ENCODE measurements at places on chromosomes 6 and 20.

GRCh38 chr20:52494244-52494643 lies 302.7 kb upstream of the ZFP64 start:
- DNase-seq, result peak; percentile 91

GRCh38 chr20:25310921-25311728 lies 63.2 kb downstream of the PYGB start:
- no peak for DNase-seq

GRCh38 chr6:90953405-90954161 lies 366.7 kb upstream of the MAP3K7 start:
- DNase-seq, result no peak

DNA sequence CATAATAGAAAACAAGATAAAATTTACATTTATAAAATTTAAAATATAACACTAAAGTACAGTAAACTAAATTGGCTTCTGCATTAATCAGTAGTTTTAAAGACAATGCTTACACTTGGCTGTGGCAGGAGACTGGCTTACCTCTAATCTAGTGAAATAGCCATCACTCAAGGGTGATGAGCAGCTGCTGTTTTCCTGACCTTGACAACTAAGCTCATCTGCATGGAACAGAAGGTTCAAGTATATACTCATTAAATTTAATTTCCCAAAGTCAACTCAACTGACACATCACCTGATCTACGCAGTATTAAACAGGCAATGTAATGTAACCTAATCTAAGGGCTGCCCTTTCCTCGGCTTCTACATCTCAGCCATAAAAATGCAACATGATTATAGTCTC lies 14.5 kb downstream of the TMX4 start:
- no peak for DNase-seq

DNA sequence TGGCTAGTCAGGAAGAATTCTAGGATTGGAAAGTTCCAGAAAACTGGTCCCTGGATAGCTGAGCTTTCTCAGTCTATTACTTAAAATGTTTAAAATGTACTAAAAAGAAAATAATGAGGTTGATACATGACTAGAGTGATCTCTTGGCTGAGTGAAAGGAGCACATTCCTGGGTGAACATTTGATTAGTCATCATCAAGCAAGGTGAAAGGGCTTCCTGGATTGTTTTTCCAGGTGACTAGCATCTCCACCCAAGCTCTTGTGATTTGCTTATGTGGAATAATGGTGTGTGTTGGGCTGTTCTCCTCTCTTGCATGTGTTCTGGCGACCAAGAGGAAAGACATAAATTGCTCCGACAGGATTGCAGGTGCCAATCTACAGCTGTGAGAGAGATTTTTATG lies 42.9 kb downstream of the PKIB start:
- no peak for DNase-seq

- DNase-seq, result no peak
Measured at GRCh38 chr20:58497076-58497641, 18.0 kb downstream of the APCDD1L start.

DNA sequence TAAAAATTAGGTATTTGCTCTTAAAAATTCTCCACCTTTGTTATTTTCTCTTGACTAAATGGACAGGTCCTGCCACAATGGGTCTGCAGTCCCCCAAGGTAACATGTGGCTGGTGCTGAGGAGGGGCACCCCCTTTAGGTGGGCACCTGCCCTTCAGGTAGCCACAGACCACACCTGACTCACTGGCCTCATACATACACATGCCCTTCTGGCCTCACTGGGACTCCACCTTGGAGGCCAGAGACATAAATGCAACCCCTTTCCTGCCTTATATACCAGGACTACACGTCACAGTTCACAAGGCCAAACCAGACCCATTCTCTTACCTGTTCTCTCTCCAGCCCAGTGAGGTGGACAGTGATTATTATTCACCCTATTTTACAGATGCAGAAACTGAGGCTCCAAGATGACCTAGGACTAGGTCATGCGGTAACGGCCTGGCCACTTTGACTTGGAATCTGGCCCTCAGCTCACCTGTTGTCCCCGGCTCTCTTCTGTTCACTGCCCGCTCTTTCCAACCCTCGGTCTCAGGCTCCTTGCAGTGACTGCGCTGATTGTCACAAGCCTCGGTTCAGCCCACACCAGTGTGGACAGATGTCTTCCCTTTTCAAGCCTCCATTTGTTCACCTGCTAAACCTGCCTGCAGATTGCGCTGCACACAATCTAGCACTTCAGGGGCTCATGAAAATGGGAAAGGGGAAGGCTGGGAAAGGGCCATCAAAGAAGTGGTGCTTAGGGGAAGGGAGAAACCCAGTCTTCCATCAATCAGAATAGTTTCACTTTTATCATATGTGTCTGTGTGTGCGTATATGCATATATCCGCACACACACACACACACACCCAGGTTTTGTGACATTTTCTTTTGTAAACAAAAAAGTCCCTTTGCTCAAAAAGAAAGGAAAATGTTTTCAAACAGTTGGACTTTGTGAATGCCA lies 121.7 kb downstream of the BCAS1 start:
- DNase-seq, result no peak

- peak; percentile 7 for DNase-seq
Measured at GRCh38 chr20:62501801-62502495, 26.2 kb upstream of the GATA5 start.

DNA sequence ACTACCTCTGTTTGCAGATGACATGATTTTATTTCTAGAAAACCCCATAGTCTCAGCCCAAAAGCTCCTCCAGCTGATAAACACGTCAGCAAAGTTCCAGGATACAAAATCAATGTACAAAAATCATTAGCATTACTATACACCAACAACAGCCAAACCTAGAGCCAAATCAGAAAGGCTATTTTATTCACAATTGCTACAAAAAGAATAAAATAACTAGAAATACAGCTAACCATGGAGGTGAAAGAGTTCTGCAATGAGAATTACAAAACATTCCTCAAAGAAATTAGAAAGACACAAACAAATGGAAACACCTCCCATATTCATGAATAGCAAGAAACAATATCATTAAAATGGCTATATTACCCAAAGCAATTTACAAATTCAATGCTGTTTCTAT lies 65.6 kb upstream of the HTR1E start:
- DNase-seq, result no peak

- no peak for DNase-seq
Measured at GRCh38 chr6:143543435-143543834, 31.9 kb upstream of the FUCA2 start.

- no peak for DNase-seq
Measured at GRCh38 chr6:92011681-92012245, 1407.6 kb downstream of the EPHA7 start.

DNA sequence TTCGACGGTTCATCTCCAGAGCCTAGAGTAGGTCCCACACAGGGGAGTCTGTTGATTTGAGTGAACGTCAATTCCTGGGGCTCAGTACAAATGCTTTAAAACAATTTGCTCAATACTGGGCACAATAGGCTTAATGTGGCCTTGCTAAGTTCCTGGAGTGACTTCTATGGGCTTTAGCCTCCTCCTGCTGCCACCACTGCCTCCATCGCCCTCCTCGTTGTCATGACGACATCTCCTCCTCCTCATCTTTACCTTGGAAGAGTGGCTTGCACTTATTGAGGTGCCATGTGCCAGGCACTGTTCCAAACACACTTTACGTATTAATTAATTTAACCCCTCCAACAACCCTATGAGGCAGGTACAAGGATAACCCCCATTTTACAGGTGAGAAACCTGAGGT lies 11.8 kb upstream of the ZMYND8 start:
- no peak for DNase-seq

DNA sequence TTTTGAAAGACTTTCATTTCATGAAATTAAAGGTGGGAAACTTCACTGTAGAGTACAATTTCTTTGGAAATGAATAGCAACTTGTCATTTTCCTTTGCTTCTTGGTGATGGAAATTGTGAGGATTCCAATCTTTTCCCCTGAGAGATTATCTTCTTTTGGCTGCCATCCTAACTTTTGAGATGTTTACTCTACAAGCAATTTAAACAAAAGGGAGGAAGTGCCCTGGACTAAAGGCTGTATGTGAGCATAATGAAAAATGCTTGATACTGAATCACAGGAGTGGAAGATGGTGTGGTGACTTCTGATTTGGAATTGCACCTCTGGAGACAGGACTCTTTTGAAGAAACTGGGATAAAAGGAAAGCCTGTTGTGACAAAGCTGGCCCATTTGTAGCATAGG lies 43.1 kb upstream of the JAG1 start:
- no peak for DNase-seq

- DNase-seq, result no peak
Measured at GRCh38 chr6:127483399-127484055, 24.3 kb upstream of the KIAA0408 start.

DNA sequence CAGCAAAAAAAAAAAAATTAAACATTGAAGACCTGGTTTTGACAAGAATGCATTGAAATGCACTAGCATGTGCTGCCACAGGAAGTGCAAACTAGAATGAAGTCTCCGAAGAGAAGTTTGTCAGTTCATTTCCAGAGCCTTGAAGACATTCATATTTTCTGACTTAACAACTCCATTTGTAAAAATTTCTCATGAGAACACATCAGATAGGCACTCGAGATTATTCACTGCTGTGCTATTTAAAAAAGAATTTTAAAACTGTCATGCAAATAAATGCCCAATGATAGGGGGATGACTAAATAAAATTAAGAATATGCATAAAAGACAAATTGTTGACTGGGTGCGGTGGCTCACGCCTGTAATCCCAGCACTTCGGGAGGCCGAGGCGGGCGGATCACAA lies 394.6 kb upstream of the JARID2 start:
- DNase-seq, result no peak

DNA sequence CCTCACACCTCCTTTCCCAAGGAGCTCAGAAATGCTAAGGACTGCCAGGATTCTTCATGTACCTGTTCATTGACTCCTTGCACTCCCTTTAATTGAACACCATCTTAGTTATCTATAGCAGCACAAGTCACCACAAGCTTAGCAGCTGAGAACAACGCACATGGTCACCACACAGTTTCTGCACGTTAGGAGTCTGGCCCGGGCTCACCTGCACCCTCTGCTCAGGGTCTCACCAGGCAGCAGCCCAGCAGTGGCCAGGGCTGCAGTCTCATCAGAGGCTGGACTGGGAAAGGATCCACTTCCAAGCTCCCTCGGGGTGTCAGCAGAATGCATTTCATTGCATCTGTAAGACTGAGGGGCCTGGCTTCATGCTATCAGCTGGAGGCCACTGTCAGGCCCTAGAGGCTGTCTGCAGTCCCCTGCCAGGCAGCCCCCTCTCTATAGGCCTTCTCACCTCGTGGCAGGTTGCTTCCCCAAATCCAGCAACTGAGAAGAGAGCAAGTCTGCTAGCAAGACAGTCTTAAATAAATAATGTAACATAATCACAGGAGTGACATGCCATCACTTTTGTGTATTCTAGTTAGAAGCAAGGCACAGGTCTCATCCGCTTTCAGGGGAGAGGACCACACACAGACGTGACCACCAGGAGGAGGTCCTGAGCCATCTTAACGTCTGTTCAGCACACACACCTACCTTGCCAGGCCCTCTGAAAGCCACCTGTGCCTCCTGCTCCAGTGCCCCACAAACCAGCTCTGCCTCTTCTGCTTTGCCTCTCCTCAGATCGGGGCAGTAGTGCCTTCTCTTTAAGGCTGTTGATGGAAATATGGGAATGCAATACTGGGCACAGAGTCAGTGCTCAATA lies 165.2 kb upstream of the CST7 start:
- DNase-seq, result no peak

DNA sequence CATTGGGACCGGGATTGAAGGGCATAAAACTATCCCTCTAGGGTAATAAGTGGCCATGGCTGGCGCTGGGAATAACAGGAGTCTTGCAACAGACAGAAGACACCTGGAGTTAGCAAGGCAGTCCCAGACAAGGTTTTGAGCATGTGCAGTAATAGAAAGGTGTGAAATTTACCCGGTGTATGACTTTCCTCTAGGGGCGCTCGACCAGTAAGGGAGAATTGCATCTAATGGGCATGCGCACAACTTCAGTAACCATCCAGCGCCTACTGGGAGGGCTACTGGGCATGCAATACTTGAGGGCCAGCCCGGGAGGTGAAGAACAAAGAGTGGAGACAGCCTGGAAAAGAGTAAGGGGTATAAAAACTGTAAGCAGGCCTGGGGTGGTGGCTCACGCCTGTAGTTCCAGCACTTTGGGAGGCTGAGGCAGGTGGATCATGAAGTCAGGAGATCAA lies 32.7 kb downstream of the SERPINB6 start:
- DNase-seq, result no peak

DNA sequence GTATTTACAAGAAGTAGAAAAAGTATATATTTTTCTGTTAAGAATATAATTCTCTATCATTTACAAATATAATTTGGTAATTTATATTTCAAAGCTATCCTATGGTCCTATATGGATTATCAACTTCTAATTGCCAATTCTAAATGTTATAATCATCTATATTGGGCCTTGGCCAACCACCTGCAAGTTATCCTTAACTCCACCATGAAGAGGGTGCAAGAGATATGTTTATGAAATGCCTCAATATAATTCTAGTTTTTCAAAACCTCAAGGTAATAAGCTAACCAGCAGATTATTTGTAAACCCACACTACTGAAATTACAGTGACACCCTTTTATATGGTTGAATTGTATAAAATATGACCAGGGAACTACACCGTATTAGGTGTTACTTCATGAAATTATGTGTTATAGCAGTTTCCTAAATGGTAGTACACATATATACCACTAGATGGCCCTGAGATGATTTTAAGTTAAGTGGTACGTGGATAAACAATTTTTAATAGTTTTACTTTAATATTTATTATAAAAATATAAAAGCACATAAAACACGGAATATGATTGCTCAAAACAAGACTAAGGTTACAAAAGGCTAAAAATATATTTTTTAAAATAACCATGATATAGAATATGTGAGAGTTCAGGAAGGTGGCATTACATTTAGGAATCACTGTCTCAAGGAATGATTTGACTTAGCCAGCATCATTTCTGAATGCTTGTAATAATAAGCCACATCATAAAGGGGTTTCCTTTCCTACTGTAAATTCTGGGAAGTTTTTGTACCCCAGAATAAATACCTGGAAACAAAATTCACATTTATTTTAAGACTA lies 9.8 kb upstream of the PNISR start:
- no peak for DNase-seq

DNA sequence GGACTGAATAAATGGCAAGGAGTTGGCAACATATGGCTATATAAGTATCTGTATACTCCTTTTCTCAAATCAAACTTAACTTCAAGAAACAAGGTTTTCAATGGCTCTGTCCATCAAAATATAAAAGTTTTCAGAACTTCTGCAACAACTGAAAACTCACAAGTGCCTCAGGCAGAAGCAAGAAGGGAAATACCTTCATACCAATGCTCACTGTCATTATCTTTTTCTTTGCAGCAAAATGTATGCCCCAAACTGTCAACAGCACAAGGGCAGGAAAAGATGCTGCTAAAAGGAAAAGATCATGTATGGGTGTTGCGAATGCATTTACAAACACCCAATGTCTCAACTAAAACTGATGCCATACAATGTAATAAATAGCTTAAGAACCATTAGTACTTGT lies 45.9 kb downstream of the PTPRK start:
- DNase-seq, result no peak

Data from AG09309 (cell line).